CD4-positive, alpha-beta T cell treated with Interleukin-1 beta for 1 hour (primary cell): ENCODE measurements at places on chromosomes 2 and 18.

GRCh38 chr2:233967164-233967563 lies 50.0 kb downstream of the TRPM8 start:
- DNase-seq: no peak

- DNase-seq: no peak
These were observed 109.4 kb upstream of the TMEM200C start for GRCh38 chr18:6004683-6005082.

DNA sequence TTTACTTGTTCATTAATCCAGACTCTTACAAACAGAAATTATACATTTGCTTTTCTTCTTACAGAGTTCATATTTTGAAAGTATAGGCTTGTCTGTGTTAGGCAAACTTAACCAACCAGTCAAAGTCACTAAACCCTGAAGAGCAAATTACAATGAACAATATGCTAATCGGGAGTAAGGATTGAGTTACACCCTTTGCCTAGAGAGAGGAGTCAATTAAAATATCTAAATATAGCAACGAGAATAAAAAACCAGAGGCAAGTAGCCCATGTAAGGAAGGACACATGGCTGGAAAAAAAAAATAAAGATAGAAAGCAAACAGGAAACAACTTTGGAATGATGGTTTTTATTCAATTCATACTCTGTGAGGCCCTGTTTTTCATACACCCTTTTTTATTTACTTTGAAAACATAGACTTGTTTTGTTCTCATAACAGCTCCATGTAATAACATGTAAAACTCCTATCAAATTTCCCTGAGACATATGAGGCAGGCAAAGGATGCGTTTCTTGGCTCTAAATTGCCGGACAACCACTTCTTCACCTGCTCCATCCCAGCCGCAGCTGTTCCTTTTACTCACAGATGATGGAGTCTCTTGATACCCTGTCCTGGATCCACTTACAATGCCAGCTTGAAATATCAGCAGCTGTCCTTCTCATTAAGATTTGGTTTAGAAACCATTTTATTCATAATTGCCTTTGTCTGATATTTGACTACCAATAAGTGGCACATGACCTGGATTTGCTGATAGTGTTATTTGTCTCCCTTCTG lies 767.7 kb upstream of the GCFC2 start:
- no peak for DNase-seq

GRCh38 chr2:109162999-109163398 lies 34.0 kb downstream of the SH3RF3 start:
- DNase-seq: no peak

DNA sequence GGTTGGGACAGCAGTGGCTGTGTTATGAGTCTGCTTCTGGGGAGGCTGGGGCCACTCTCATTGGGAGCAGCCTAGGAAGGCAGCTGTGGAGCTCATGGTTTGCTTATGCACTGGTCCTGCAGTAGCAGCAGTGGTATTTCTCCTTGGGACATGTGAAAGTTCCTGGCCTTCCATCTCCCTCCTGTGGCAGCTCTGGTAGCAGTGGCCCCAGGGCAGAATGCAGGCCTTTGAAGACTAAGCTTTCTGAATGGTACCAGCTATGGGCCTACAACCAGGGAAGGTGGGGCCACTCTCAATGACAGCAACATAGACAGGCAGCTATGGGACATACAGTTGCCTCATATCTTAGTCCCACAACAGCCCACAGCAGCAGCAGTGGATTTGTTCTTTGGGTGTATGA lies 117.3 kb upstream of the VWC2L start:
- DNase-seq: no peak

DNA sequence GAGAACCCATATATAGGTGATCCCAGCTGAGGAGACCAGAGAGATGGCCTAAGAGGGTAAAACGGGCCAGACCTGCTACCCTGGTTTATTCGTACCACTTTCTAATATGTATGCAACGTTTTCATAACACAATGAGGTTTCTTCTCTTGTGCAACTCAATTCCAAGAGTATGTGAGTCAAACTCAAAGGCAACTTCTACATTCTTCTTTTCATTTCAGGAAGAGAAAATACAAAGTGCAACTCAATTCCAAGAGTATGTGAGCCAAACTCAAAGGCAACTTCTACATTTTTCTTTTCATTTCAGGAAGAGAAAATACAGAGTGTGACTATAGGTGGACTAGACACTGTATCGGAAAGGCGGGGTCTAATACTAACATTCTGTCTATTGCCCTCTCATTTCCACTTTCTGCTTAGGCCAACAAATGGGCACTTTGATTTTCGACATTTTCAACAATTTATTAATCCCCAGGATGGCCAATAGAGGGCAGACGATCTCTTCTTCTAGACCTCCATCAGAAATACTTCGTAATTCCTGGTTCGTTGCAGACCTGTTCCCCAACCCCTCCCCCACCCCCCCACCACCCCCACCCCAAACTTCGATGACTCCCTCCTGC lies 3.7 kb upstream of the CRIM1 start:
- peak; percentile 51 for DNase-seq

DNA sequence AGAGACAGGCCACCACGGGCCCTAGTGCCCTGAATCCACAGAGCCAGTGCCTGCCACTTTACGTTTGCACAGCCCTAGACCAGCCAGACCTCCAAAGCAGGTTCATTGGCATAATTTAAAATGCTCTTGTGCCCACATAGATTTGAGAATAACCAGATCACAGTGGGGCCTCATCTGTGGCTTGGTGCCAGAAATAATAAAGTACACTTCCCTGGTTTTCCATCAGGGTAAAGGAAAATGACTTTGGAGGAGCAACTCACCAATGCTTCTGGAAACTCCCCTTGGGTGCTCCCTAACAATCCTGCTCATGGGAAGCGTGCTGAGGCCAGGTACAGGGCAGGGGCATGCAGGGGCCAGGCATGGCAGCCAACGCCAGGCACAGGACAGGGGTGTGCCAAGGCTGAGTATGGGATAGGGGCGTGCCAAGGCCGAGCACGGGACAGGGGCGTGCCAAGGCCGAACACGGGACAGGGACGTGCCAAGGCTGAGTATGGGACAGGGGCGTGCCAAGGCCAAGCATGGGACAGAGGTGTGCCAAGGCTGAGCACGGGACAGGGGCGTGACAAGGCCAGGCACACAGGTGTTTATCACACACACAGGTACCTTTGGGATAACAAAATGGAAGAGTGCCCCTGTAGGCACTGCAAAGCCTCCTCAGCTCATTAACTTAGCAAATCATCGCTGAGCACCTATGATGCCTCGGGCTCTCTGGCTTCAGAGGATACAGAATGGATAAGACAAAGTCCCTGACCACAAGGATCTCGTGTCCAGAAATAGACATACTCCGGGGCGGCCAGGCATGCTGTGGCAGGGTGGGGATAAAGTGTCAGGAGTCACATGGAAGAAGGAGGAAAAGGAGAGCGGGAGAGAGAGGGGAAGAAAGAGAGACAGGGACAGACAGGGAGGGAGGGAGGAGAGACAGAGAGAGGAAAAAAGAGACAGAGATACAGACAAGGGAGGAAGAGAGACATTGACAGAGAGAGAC lies 334.7 kb downstream of the EIPR1 start:
- DNase-seq: no peak

GRCh38 chr2:180291060-180291459 lies 284.0 kb upstream of the CWC22 start:
- DNase-seq: no peak

GRCh38 chr2:27652790-27653189 lies 10.6 kb downstream of the SUPT7L start:
- DNase-seq: no peak

GRCh38 chr2:67660871-67661270 lies 263.7 kb downstream of the ETAA1 start:
- no peak for DNase-seq

DNA sequence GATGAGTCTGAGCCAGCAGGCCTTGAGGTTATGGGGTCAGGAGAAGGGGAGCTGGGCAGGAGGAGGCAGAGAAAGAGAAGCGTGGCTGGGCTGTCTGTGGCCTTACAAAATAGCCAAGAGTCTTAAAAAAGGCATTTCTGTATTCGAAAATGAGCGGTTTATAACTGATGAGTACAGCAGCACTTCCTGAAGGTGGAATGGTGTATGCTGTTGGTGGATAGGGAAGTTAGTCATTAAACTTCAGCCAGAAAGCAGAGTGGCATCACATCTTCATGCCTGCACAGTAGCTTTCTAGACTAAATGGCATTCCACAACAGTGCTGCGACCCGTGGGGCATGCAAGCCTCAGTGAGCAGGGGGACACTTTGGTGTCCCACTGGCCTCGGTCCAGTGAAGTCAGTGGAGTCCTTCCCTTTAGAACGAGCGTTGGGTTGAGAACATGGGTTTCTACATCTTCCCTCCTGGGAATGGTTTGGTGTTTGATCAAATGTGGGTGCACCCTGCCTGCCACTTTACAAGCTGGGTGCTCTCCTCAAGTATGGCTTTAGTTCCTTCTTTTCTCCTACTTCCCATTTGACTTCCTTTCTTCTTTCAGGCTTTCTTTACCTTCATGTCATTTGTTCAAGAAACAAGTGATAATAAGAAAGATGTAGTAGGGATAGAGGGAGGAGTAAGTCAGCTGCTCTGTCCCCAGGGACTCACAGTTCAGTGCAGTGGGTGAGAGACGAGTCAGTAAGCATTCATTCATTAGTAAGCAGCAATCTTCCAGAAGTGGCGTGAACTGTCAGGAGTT lies 96.3 kb downstream of the ARMC9 start:
- DNase-seq: no peak

GRCh38 chr2:236646441-236646840 lies 76.8 kb downstream of the ACKR3 start:
- no peak for DNase-seq
